Epithelial cell of esophagus (primary cell): ENCODE measurements at places on chromosomes 16 and 17.

DNA sequence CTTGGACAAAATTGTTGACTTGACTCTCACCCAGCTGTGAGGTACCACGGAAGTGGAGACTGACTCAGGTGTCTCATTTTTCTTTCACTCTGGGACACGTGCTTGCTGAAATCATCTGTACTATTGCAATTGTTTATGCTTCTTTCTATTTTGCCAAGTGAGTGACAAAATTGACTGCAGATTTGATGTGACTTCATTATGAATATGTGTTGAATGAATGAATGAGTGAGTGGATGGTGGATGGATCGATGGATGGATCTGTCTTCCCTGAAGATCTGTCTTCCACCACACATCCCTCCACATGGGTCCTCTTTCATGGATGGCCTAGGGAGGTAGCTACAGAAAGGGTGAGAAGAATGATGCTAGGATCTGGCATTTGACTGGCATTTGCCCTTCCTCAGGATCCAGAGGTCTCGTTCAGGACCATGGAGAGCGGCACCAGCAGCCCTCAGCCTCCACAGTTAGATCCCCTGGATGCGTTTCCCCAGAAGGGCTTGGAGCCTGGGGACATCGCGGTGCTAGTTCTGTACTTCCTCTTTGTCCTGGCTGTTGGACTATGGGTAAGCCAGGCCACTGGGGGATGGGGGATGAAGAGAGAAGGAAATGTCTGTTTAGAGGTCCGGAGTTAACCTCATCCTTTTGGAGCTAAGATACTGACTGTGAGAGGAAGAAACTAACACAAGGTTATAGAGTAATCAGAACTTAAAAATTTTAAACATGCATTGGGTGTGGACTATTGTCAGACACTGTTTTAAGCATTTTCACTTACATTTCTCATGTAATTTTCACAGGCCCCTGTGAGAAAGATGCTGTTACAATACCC lies 12.7 kb downstream of the SLC5A11 start:
- peak; percentile 64 for DNase-seq

GRCh38 chr16:85090181-85090580 lies 22.1 kb downstream of the CIBAR2 start:
- DNase-seq = peak; percentile 67

DNA sequence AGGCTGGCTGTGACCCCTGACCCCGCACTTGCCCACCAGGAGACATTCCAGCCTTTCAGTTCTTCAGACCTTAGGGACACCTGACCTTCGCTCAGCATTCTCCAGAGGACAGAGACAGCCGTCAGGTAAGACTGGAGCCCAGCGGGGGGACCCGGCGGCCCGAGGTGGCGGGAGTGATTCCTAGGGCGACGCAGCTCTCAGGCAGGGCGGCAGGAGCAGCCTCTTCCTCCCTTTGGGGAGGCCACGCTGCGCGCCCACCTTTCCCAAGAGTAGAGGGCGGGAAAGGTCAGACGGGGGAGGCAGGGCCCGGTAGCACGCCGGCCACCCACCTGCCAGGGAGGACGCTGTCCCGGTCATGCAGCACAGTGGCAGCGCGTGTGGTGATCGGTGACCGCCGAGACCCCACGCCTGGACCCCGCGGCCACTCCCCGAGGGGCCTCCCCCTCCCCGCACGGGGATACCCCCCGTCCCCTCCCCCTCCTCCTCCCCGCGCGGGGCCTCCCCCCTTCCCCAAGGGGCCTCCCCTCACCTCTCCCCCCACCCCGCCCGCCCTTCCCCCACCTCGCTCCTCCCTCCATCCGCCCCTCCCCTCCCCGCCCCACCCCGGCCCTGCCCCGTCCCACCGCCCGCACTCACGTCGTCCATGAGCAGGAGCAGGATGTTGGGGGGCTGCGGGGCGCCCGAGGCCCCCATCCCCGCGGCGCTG lies 472 bp downstream of the GALNS start:
- DNase-seq = no peak

GRCh38 chr17:309361-309888 lies 43.2 kb downstream of the RPH3AL start:
- no peak for DNase-seq

- no peak for DNase-seq
Observed at GRCh38 chr16:21989751-21990150, 11.2 kb downstream of the PDZD9 start.

- no peak for DNase-seq
Observed at GRCh38 chr17:67414559-67414958, 37.5 kb downstream of the PITPNC1 start.

DNA sequence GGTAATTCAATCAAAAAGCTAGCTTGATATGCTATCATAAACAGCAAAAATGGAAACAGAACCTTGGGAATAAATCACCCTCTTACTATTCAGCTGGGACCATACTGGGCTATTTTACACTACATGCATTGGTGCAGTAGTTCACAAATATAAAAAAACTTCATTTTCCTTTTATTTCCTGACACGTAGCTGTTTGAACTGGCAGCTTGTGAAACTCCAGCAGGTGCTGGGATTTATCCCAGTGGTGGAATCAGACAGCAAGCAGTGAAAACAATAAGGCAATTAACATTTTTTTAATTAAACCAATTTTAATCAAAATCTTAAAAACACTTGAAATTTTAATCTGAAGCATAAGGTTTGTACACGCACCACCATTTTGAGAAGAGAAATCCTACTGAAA lies 240.4 kb upstream of the IRX5 start:
- DNase-seq = no peak

DNA sequence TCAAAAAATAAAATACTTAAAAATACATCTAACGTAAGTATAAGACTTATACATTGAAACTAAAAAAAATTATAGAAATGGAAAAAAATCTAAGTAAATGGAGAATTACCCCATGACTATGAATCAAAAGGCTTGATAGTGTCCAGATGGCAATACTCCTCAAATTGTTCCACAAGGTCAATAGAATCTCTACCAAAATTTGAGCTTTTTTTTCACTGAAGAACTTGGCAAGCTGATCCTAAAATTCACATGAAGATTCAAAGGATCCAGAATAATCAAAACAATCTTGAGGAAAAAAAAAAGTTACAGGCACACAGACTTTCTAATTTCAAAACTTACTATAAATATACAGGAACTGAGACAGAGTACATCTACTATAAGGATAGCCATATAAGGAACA lies 448.4 kb upstream of the CDH11 start:
- DNase-seq = no peak

- DNase-seq = no peak
Observed at GRCh38 chr17:74924250-74924948, at the start of gene OTOP2. Gene OTOP2, plus strand, starts transcription at chr17:74924273. Its CDS starts 360 bp downstream, at chr17:74924633.

- peak; percentile 82 for DNase-seq
Observed at GRCh38 chr17:36524428-36524876, 10.2 kb downstream of the MYO19 start.

DNA sequence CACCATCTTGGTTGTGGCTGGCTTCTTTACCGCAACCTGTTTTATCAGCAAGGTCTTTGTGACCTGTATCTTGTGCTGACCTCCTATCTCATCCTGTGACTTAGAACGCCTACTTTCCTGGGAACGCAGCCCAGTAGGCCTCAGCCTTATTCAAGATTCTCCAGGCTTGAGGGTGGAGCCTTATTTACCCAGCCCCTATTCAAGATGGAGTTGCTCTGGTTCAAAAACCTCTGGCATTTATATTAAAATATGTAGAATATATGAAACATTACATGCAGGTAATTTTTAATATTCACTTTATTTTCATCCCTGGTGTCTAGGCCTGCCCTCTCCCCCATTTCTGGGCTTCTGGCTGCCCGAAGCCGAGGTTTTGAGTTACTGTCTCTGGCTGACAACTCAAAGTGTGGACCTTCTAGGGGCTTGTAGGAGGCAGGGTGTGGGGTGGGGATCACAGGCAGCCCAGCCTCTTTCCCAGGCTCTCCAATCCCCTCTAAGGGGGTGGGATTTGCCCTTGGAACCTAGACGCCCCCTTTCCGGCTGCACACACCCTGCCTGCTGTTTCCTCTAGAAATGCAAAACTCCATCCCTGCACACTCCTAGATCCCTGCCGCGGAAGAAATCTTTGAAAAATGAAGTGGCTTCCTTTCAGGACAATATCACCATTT lies 152.0 kb downstream of the KCNJ12 start:
- no peak for DNase-seq
